ENCODE measurements at places on chromosomes 12 and 14. TPM values are rescaled to one million over a fixed set of nuclear protein-coding genes. Genes with fewer than 3 reads are reported as not detected.

DNA sequence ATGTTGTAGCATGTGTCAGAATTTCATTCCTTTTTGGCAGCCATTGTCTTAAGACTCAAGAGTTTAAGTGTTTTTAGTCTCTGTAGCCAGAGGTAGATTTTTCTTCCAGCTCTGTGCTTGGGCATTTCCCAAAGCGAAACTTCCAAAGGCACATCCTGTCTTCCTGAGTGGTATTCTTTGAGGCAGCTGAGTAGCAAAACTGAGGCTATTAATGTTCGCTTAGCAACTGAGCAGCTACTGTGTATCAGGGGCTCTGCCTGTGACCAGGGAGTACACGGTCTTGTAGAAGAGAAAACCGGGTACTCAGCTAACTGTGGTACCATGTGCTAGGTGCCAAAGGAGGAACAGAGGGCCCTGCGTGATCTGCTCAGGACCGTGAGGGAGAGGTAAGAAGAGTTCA lies 52.0 kb downstream of the ETV6 start:
- DNase-seq: no peak

- DNase-seq: no peak
Observed at GRCh38 chr12:27498149-27498548, 25.9 kb upstream of the PPFIBP1 start.

The AKAP5 gene
- total RNA-seq: 4.8 TPM

The PLBD1 gene
- total RNA-seq: 1.6 TPM

The DBX2 gene
- 0.73 TPM for total RNA-seq

The IL22 gene
- 0.82 TPM for total RNA-seq

Data from cerebellum (tissue), 4 donors.